ENCODE measurements at places on chromosomes 3 and 15. TPM values are rescaled to one million over a fixed set of nuclear protein-coding genes. Genes with fewer than 3 reads are reported as not detected.
A peak's percentile ranks its signal among the peaks of the same experiment; 100 is the strongest.

Gene CSPG5
- 0.16 TPM for total RNA-seq

DNA sequence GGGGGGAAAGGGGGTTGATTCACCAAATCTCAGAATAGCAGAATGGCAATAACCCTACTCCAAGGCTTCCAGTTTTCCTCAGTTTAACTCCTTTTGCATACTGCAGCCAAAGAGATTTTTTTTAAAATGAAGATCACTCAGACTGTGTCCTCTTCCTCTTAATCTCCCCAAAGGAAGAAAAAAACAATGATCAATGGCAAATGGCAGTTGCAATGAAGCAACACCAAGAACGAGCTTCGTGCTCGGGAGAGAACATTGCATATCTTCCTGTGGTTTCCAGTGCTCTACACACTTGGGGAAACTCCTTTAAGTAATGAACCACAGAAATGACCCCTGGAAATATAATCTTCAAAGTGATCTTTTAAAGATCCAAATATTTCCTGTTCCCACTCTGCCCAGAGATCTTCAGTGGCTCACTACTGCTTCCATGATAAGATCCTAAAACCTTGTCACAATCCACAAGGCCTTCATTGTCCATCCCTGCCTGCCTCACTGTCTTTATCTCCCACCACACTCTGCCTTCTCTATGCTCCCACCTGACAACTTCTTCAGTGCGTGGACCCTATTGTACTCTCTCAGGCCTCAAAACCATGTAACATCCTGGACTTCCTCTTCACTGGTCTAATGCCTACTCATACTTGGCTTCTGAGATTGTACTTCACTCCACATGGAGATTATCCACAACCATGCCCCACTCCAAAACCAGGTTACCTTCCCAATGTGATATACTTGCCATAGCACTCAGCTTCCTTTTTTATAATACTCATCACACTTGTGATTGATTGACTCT, 394.8 kb downstream of the FHIT start:
- H3K27me3 ChIP-seq: no peaks in the 10 kb centered on the region
- no peak overlapping the region for H3K4me3 ChIP-seq
- H3K27ac ChIP-seq: no peak overlapping the region
- no peaks in the 10 kb centered on the region for H3K36me3 ChIP-seq

Gene ROBO1
- total RNA-seq: 22.1 TPM

- H3K36me3 ChIP-seq: no peaks in the 10 kb centered on the region
- peak overlapping the region; percentile 79 for H3K4me3 ChIP-seq
- no peaks in the 10 kb centered on the region for H3K27me3 ChIP-seq
- H3K4me1 ChIP-seq: peaks cover 11% of the 10 kb centered on the region
These were observed 582 bp downstream of the CGNL1 start for GRCh38 chr15:57376696-57377477.

- no peaks in the 10 kb centered on the region for H3K27me3 ChIP-seq
- H3K27ac ChIP-seq: peak overlapping the region; percentile 70
- peaks cover 8% of the 10 kb centered on the region for H3K36me3 ChIP-seq
- H3K4me1 ChIP-seq: peaks cover 25% of the 10 kb centered on the region
- DNase-seq: peak; percentile 86
These were observed 2.0 kb upstream of the HYAL2 start for GRCh38 chr3:50324351-50325112.

DNA sequence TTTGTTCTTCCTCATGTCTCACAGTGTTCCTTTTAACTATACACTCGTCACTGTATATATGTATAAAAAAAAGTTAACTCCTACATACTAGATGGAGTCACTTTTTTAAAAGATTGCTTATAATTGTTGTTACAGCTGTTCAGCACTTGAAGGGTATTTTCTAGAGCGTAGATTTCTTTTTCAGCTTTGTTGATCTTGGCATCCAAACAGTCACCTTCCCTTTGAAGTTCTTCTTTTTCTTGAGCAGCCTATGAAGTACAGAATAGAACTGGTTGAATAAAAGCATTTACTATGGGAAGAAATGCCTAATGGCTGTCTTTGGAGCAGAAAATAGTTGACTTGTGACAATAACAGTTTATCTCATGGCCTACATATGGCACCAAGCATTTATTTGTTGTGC, 17.8 kb downstream of the TTC14 start:
- no peak for DNase-seq
- H3K4me3 ChIP-seq: no peak overlapping the region
- no peaks in the 10 kb centered on the region for H3K36me3 ChIP-seq
- H3K4me1 ChIP-seq: no peaks in the 10 kb centered on the region

GRCh38 chr3:152797751-152798432, 37.0 kb upstream of the P2RY1 start:
- no peaks in the 10 kb centered on the region for H3K27me3 ChIP-seq
- DNase-seq: no peak
- no peak overlapping the region for H3K27ac ChIP-seq
- H3K4me3 ChIP-seq: no peak overlapping the region

Gene SLC9C1
- total RNA-seq: 1.2 TPM

GRCh38 chr15:90126596-90127435, 24.5 kb upstream of the IDH2 start:
- H3K4me3 ChIP-seq: no peak overlapping the region
- peak overlapping the region; percentile 32 for H3K27ac ChIP-seq
- peak; percentile 78 for DNase-seq
- no peaks in the 10 kb centered on the region for H3K4me1 ChIP-seq

DNA sequence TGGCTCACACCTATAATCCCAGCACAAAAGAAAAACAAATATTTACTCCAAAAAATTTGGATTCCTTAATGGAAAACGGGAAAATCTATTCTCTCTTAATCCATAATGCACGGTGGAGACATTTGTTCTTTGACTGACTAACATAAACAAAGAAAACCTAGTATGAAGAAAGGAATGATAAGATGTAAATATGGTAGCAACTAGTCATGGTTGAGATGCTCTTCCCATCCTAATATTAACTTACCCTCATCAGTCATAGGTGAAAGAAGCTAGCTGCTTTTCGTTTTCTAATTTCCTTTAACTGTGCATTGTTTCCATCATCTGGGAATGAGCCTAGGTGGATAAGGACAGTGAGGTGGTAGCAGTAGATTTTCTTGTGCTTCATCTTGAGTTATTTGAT, 22.0 kb downstream of the MAP4 start:
- H3K27me3 ChIP-seq: no peaks in the 10 kb centered on the region
- no peak for DNase-seq
- peaks cover 3% of the 10 kb centered on the region for H3K4me1 ChIP-seq

Gene WDR49
- 1.0 TPM for total RNA-seq

DNA sequence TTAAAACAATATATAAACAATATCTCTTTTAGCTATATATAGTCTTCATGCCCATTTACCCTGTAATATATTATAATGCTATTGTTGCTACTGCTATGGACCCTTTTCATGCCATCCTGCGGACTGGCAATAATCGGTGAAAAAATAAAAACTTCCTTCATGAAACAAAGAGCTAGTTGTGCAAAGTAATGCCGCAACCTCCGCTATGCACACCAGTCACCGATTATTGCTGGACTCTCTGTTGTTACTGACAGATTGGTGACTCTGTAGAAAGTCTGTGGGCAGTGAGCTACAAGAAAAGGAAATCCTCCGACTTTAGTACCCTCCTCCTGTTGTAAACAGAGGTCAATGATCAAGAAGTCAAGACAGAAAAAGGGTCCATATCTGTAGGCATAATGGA, 17.9 kb upstream of the ICE2 start:
- H3K4me1 ChIP-seq: no peaks in the 10 kb centered on the region
- H3K27ac ChIP-seq: no peak overlapping the region

All from kidney (tissue), 22 donors.